ENCODE measurements at places on chromosomes 2 and 18. TPM values are rescaled to one million over a fixed set of nuclear protein-coding genes. Genes with fewer than 3 reads are reported as not detected.

DNA sequence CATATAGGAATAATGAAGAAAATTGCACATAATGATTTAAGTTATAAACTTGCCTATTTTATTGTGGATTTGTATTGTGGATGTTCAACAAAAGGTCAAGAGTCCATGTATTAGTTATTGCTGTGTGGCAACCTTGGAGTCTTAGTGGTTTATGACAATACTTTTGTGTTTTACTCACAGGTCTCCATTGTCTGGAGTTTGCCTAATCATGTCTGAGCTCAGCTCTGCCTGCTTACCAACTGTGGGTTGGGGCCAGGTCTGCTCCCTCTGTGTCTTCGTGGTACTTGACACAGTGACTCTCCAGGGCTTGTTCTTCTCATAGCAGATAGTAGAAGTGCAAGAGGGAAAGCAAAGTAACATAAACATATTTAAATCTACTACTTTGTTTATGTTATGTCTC lies 382.5 kb downstream of the CBLN2 start:
- no peak for DNase-seq

- no peak for DNase-seq
Observed at GRCh38 chr2:233256048-233256447, 4.6 kb downstream of the ATG16L1 start.

DNA sequence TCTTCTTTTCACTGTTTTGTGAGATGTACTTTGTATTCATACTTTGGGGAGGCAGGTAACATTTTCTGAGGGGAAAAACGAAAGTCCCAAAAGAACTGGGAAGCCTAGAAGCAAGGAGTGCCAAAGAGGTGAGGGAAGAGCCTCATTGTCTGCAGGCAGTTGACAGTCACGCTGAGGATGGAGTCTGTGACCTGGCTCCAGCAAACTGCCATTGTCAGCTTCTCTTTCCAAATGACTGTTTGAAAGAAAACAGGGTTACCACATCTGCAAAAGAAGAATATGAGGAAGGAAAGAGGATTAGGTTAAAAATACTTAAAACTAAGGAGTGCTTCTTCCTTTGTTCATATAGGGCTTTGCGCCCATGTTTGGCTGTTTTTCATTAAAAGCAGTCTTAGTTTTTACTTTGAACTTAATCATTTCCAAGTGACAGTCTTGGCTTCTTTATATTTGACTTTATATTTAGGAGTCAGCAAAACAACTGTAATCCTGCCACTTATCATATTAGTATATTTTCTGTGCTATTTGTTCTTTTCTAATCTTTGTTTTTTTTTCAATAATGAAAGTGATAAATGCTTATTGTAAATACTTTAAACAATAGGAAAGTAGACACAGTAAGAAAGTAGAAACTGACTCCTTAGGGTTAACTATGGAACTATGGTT lies 35.0 kb downstream of the CERS6 start:
- no peak for DNase-seq

DNA sequence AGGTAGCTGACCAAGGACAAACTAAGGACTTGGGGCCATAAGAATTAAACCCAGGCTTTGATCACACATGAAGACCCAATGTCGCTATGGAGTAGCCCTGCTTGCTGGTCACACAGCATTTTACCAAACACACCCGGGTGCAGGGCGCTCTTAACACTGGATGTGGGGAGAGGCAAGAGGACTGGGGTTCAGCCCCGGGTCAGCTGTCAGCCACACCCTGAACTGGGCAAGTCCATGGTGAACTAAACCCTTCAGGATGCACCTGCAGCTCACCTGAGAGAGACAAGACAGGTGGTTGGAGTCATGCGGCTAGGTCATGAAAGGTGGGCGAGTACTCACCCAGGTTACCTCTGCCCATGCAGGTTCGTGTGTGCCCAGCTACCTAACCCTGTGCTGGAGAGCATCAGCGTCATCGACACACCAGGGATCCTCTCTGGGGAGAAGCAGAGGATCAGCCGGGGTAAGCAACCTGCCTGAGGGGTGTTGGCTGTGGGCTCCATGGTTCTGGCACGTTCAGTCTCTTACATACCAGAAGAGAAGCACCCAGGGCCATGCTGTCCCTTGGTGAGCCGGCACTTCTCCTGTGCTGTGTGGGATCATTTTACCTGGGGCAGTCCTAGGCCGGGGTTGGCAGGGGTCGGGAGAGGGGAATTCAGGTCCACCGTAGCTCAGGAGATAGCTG lies 15.2 kb downstream of the EHD3 start:
- DNase-seq, result no peak

DNA sequence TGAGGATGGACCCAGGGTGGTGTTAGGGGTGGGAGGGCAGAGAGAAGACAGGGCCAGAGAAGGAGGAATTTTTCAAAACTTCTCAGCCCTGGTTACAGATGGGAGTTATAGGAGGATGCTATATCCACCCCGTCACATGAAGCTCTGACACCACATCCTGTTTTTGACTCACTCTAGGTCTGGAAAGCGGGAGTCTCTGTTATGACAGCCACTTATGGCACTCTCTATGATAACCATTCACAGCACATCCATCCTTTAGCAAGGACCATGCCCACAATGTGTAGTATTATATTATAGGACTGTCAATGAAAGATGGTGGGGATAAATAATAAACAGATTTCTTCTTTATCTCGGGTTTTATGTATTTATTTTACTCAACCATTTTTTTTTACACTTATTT lies 461.2 kb downstream of the CDH2 start:
- no peak for DNase-seq

DNA sequence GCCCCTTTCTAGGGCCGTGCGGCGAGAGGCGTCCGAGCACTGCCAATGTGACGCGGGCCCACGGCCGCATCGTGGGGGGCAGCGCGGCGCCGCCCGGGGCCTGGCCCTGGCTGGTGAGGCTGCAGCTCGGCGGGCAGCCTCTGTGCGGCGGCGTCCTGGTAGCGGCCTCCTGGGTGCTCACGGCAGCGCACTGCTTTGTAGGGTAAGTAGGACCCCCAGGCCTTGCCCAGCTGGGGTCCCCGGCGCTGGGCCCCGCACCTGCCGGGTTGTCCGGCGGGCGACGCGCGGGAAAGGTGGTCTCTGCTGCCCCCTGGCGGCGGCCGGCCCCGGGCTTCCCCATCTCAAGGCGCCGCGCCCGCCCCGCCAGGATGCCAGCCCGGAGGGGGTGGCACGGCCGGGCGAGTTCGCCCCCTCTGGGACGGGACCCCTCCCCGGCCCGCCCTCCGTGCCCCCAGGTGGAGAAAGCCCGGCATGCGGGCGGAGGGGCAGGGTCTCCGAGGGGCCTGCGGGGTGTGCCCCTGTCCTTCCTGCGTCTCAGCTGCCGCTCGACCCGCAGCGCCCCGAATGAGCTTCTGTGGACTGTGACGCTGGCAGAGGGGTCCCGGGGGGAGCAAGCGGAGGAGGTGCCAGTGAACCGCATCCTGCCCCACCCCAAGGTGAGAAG lies 1.9 kb downstream of the PRSS56 start:
- no peak for DNase-seq

GRCh38 chr2:219406861-219407230 lies 11.3 kb upstream of the DES start:
- DNase-seq, result peak; percentile 74

DNA sequence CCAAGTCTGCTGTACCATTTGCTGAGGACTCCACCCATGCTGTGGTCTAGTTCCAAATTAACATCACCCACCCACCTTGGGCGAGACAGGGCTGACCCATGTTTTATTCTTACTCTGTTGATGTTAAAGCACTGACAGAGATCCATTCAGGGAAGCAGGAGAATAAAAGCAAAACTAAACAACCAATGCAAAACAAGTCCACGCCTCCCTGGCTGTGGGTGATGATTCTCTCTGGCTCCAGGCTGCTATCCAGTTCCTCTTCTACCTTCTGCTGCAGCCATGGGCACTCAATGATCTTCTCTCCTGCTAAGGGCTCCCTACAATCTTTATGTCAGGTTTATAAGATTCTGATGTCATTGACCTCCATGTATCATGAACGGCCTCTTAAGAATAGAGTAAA lies 786.6 kb upstream of the ID2 start:
- no peak for DNase-seq

DNA sequence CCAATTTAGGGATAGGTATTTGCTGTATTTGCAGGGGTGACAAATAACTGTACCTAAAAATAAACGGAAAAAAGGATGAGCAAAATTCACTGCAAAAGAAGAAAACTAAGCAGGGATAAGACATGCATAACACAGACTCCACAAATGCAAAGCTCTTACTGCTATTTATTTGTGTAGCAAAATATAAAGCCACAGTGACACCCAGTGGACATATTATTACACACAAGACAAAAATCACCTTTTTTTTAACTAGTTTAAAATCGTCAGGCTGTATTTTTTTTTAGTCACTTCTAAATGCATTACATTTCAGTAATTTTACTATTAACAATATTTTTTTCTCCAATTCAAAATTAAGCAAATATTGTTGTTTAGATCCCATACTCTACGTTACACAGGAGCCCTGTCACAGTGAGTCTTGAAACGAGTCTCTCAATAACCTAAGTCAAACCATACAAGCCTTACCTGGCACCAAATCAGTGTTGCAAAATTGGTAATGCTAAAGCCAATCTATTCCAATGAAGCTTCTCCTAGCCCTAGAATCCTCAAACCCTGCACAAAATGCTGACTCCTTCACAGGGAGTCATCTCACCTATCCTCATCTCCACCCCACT lies 23.7 kb downstream of the METTL4 start:
- DNase-seq, result no peak

- DNase-seq, result no peak
Observed at GRCh38 chr2:157540102-157540501, 88.6 kb downstream of the ACVR1C start.

- no peak for DNase-seq
Observed at GRCh38 chr18:13134551-13135401, 83.8 kb upstream of the LDLRAD4 start.

DNA sequence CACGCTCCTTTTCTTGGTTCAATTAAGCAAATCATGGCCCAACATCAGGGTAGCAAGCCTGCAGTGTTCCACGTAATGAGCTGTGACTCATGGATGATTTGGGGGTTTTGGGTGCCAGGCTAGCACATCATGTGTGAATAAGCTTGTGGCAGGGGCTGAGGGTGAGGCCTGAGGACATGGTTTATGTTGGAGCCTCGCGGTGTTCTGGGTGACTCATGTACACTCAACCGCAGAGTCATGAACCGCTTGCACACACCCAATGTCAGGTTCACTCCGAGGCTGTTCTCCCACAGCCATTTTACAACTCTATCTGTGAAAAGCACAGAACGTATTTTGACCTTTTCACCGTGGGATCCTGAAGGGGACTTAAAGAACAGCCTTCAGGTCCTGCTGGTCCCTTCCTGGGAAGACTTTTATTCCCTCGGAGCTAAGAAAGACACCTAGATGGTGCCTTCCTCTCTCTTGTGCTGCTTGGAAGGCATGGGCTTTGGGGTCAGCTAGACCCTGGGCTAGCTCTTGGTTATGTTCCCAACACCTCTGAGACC lies 139.9 kb upstream of the ZEB2 start:
- DNase-seq, result no peak

TUBA3E gene
- not detected for total RNA-seq

RABL2A gene
- 36.1 TPM for total RNA-seq

FN1 gene
- 125 TPM for total RNA-seq

C2orf78 gene
- total RNA-seq, result not detected

CCDC195 gene
- total RNA-seq, result not detected

ASB18 gene
- total RNA-seq, result not detected

FECH gene
- total RNA-seq, result 13.7 TPM

Data from ureter (tissue), 1 donor.